ENCODE measurements at places on chromosomes 13 and 19.

DNA sequence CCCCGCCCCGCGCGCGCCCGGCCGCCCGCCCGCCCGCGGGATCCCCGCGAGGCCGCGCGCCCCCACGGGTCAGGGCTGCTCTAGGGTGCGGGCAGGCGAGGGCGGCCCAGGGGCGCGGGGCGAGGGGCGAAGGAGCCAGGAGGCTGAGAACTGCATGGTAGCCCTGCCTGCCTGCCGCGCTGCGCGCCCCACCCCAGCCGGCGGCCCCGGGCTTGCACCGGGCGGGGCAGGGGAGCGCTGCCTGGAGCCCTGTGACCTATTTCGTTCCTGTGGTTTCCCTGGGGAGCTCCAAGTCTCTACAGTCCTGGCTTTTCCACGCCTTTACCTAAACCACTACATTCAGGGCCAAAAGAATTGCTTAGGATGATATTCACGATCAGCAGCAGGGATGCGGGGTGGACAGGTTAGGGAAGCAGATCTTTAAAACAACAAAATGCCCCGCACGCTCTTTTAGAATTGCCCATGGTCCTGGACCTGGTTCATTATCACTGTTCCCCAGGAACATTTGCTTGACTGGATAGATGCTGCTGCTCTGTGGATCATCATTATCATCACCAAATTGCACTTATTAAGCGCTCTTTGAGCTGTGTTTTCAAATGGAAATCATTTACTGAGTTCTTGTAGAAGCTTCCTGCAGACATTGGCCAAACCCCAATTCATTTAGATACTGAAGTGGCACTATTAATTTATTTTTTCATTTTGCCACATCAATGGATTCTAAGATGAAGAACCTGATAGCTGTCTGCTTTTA, 421 bp upstream of the GPR12 start:
- DNase-seq = no peak

DNA sequence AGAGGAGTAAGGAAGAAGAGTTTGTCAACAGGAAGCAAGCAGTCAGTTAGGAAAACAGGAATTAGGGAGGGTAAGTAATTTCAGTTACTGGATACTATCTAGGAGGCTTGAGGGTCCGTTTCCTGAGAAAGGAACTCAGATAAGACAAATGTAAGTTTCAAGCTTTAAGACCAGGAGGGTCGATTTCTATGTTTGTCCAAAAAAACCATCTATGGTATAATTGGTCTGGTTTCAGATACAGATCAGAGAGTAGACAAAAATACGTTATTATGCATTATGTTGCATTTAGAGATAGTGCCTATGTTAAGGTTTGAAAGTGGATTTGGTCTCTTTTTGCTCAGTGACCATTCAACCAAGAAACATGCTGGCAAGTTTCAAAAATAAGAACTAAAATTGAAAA, 789.6 kb upstream of the PCDH20 start:
- DNase-seq = no peak

- peak; percentile 78 for DNase-seq
These were observed 7.3 kb downstream of the ELOF1 start for GRCh38 chr19:11551603-11552235.

GRCh38 chr19:45769821-45770191, 754 bp upstream of the SIX5 start:
- no peak for DNase-seq

DNA sequence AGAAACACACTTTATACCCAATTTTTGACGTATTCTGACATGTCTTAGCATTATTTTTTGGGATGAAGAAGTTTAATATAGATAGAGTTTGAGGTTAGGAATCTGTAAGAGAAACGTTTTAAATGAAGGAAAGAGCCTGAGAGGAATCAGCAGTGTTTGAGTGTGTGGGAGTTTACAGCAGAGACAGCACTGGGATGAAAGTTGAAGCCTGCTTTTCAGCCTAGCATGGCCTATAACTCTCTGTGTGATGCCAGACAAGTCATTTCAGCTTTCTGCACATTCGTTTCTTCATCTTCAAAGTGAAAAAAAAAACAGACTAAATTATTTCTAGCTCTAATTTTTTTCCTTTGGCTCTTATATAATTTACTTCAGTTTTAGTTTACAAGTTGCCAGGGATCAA, 177.1 kb downstream of the RGCC start:
- DNase-seq = no peak

DNA sequence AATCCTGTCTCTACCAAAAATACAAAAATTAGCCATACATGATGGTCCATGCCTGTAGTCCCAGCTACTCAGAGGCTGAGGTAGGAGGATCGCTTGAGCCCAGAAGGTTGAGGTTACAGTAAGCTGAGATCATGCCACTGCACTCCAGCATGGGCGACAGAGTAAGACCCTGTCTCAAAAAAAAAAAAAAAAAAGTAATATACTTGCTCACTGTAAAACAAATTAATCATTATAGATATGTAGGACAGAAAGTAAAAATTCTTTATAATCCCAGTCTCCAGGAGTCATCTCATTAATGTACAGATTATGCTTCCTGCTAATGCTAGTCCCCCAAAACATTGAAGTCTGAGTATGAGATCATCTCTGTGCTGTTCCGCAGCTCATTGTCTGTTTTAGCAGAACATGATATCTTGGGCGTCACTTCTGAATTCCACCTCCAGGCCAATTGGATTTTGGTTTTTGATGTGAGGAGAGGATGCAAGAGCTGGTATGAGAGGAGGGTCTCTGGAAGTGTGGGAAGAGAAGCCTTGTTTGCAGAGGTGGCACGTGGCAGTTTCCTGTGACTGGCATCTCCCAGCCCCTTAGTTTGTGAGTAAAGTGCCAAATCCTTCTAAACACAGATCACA, 75.4 kb upstream of the NPAS1 start:
- no peak for DNase-seq

DNA sequence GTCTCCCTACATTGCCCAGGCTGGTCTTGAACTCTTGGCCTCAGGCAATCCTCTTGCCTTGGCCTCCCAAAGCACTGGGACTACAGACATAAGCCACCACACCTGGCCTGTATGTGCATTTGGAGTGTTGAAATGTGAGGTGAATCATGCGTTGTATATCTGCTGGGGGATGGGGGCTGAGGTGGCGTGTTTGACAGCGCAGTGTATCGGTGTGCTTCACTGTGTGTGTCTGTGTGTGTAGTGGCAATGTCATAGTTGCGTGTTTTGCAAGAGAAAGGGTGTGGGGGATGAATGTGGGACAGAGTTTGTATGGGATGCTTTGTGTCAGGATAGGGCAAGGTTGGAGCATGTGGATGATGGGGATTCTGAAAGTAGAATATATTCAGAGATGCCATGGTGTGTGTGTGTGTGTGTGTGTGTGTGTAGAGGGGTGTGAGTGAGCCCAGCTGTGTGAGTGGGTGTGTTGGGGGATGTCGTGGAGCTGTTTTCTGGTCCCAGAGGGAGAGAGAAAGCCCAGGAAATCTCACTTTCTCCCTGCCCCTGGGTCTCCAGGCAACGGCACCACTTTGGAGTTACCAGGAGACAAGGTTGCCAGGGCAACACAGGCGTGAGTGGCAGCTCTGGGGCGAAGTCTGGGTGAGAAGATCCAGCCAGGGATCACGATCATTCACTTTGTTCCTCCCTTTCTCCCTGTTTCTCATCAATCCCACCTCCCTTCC, 1.1 kb upstream of the SWSAP1 start:
- peak; percentile 50 for DNase-seq

- DNase-seq = no peak
These were observed 68.2 kb upstream of the MED4 start for GRCh38 chr13:48163061-48163460.

- no peak for DNase-seq
These were observed 104.4 kb upstream of the CSNK1A1L start for GRCh38 chr13:37209621-37210580.

DNA sequence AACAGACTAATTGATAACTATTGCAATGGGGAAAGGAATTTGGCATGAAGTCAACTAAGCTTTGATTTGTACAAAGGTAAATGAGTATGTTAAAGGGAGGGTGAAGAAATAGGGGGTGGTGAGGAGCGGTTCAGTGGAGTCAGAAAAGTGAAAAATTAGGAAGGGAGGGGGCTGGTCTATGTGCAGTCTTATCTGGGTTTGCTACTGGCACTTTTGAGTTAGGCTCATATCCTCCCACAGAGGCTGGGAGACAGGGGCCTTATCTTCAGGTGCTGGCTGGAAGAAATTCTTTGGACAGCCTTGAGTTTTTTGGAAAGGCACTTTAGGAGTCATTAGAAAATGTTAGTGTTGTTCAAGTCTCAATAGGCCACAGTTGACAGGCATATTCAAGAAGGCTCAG, 11.1 kb downstream of the ZNF302 start:
- no peak for DNase-seq

- DNase-seq = peak; percentile 92
These were observed 41.8 kb upstream of the ZNF429 start for GRCh38 chr19:21463449-21464105.

All from D341Med (cell line).